HT-29 (cell line): ENCODE measurements at places on chromosomes 5 and 9. TPM values are rescaled to one million over a fixed set of nuclear protein-coding genes. Genes with fewer than 3 reads are reported as not detected.

- no peak for DNase-seq
Measured at GRCh38 chr5:122723606-122724352, 51.1 kb upstream of the SNX2 start.

GRCh38 chr5:80825786-80826460, 134.2 kb upstream of the RASGRF2 start:
- no peak for DNase-seq

- peak; percentile 47 for DNase-seq
Measured at GRCh38 chr9:113548221-113549041, 84.9 kb downstream of the RGS3 start.

DNA sequence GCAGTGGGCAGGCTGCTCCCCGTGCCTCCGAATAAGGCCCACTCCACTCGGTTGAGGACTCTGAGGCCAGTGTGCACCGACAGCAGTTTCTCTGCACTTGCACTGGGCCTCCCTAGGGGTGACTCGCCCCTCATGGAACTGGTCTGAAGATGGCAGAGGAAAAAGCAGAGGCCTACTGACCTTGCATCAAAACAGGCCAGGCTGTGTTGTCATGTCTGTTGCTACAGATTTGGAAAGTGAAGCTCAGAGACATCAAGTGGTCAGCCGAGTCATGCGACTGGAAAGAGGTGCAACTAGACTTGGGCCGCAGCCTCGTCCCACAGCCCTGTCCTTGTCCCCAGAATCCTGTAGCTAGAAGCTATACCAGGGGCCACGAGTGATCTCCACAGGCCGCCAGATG, 78.3 kb downstream of the DCP2 start:
- DNase-seq = no peak

DNA sequence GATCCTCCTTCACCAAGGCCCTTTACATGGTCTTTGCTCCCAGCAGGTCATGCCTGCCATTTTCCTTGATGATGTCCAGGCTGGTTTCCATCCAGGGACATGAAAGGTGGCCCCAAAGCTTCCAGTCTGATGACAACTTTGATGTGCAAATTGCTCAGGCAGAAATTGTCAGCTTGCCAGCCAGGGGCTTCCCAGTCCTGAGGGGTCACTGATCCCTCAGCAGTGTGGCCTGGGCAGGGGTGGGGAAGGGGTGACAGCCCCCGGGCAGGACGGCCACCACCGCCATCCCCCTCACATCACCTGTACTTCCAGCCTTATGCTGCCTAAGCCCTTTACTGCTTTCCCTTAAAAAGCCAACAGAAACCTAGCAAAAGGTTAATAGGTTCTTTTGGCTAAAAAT, 96.3 kb downstream of the ANKRD33B start:
- DNase-seq = no peak

The KCNV2 gene
- not detected in 2 replicates for total RNA-seq

The TAF11L14 gene
- total RNA-seq = not detected in 2 replicates
